ENCODE measurements at places on chromosomes 5 and 9.

DNA sequence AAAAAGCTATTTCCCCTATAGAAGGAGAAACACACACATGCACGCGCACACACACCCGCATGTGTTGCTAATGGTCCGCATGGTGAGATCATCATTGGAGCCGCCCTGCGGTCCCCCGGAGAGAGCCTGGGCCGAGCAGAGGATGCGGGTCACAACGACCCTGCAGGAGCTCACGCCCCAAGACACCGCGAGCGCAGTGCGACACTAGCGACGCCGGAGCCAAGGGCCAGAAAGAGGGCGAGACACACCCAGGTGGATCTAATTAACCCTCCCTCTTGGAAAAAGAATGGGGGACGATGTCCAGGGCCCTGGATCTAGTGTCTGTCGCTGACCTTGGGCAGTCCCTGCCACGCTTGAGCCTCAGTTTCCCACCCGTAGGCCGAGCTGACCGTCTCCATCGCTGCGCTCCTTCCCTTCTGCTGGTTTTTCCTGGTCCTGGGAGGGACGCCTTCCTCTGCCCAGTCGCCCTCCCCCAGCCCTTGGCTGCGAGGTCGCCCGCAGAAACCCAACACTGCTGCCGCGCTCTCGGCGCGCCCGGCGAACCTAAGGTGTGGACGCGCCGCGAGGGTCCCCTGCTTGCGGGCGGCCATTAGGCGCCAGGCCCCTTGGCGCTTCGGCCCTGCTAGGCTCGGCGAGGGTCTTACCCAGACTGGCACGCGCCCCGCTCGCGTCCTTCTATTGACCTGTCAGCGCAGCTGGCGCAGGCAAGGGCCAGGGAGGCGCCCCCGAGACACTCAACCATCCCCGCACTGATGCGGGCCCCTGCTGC is 47.5 kb upstream of the RNF20 start:
- peak; percentile 80 for DNase-seq

GRCh38 chr5:1479581-1480188 is 34.4 kb upstream of the SLC6A3 start:
- DNase-seq, result peak; percentile 33

GRCh38 chr5:168568738-168569137 is 10.4 kb downstream of the PANK3 start:
- DNase-seq, result no peak

DNA sequence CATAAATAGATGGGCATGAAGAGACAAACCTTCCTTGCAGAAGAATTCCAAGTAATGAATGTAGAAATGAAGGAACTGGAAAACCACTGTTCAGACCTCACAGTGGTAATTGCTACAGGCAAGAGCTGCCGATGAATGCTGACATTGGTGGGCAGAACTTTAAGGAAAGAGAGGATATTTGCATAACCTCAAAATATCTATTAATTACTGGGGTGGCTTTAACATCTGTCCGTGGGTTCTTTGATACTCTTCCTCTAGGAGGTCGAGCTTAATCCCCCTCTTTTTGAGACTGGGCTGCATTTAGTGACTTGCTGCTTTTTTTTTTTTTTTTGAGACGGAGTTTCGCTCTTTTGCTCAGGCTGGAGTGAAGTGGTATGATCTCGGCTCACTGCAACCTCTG is 34.7 kb downstream of the LAMC3 start:
- DNase-seq, result no peak
